AG09319 (cell line): ENCODE measurements at places on chromosomes 7 and 10.

DNA sequence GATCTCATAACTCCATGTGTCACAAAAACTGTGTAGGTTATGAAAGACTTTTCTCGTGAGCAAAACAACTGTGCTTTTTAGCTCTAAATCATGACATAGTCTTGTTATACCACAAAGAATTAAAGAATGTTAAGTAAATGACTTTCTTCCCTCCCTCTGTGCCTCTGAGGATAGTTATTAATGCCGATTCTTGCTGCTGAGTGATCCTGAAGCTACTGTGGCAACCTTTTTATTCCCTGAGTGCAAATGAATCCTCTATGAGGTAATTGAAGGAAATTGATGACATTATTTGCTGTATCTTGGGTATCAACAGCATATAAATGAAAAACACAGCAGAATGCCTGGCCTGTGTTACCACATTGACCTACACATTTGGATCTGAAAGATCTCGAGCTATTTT is 142.2 kb upstream of the HDAC9 start:
- DNase-seq: no peak

GRCh38 chr10:124911124-124912067 is 30.5 kb upstream of the ZRANB1 start:
- no peak for DNase-seq

- DNase-seq: no peak
These were observed 82.0 kb downstream of the ABLIM1 start for GRCh38 chr10:114576132-114576487.

DNA sequence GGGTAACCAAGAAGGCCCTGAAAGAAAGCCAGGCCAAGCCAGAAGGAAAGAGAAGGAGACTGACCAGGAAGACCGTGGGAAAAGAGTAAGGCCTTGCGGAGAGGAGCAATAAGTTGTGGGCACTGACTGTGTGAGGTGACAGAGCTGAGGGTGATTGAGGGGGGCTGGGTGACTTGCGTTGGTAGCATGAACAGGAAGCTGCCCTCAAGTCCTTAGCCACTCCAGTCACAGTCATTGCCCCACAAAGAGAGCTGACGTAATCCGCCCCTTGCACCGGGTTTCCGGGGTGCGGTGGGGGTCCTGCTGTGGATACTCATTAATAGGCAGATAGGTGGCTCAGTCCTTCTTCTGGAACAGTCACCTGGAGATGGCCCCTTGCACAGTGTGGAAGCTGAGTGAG is 16.1 kb upstream of the DMBT1 start:
- no peak for DNase-seq

DNA sequence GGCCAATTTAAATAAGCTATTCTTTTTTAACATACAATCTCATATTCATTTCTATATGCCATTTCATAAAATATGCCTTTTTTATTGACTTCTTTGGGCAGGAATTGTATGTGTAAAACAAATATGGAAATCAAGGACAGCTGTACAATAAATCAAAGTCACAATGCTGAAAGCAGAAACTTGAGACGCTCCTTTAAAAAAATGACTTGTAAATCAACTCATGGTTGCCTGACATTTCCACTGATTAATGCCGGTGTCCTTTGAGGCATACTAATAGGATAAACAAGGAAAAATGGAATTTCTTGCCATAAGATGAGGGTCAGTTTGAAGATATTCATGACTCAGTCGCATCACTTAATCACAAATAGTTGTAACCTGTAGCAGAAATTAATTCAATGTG is 247.4 kb upstream of the TEX47 start:
- no peak for DNase-seq

DNA sequence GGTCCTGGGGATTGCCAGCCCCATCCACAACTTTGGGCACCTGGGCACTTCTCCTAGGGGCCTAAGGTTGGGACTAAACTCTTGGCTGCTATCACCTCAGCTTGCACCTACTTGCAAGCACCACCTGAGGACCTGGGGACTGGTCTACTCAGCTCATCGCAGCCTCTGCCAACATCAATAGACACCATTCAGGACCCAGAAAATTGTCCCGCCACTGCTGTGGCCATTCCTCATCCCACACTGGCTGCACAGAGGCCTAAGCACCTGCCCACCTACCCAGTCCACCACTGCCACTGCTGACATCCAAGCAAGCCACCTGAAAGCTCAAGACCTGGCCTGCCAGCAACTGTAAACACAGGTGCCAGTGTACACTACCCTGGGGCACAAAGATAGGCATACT is 234.1 kb downstream of the STK31 start:
- DNase-seq: no peak

- no peak for DNase-seq
These were observed 332.1 kb upstream of the CELF2 start for GRCh38 chr10:10685566-10685965.

DNA sequence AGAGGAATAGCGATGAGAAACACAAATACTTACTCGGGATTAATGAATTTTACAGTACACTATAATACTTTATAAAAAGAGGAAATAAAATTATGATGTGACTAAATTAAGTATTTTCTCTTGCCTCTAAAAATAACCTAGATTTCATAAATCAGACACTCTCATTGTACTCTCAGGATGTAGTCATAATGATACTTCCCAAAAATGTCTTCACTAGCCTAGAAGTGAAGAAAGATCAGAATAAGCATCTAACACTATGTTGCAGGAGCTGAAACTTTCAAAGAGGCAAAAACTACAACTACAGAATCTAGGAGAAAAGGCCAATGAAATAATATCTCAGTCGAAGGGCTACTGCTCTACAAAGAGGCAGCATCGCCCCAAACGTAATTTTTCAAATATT is 49.4 kb downstream of the DNAJC1 start:
- no peak for DNase-seq

- DNase-seq: no peak
These were observed 8.5 kb upstream of the CSTF2T start for GRCh38 chr10:51707821-51708424.

- DNase-seq: no peak
These were observed 18.1 kb upstream of the TRIM8 start for GRCh38 chr10:102626026-102626685.

DNA sequence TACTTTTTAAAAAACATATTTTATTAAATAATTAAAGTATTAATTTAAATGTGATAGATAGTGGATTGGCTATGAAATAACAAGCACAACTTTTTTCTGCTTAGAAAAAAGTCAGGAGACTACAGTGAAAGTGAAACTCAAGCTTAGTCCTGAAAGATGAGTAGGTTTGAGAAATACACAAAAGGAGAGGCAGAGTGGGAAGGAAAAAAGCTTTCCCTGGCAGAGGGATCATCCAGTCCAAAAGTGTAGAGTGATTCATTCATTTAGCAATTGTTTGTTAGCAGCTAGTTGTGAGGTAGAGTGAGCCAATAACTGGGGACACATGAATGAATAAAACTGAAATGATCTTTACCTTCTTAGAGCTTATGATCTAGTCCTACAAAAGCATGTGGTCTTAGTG is 93.5 kb downstream of the FOXP2 start:
- no peak for DNase-seq

DNA sequence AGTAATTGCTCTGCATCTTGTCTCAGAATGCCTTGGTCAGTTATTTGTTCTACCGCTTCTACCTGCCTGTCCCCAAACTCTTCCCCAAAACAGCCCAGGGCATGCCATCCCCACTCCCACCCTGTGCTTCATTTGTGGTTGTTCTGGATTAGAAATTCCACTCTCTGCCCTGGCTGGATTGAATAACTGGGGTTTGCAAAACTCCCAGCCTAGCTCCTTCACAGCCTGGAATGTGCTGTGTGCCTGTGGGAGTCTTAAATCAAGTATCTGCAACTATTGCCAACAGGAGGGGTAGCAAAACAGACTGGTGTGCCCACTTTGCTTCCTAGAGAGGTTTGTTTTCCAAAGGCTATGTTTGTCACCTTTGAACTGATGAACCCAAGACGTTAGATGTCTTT is 24.2 kb downstream of the TSPAN15 start:
- no peak for DNase-seq

GRCh38 chr10:576130-576465 is 113.4 kb downstream of the DIP2C start:
- DNase-seq: no peak

DNA sequence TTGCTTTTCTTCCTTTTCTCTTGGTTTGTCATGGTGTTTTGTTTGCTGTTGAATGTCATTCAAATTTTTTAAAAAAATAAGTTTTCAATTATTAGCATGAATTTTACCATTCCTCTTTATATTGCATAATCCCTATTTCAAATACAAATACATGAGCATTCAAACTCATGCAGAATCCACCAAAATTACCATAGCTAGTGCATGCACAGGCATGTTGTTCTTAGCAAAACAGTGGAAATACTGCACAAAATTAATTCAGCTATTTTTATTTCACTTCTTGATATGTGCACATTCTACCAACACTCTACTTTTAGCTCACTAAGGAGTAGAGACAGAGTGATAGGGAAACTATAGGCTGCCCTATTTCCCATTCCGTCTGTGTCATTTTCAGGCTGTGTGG is 670.1 kb upstream of the LRRN3 start:
- DNase-seq: no peak

DNA sequence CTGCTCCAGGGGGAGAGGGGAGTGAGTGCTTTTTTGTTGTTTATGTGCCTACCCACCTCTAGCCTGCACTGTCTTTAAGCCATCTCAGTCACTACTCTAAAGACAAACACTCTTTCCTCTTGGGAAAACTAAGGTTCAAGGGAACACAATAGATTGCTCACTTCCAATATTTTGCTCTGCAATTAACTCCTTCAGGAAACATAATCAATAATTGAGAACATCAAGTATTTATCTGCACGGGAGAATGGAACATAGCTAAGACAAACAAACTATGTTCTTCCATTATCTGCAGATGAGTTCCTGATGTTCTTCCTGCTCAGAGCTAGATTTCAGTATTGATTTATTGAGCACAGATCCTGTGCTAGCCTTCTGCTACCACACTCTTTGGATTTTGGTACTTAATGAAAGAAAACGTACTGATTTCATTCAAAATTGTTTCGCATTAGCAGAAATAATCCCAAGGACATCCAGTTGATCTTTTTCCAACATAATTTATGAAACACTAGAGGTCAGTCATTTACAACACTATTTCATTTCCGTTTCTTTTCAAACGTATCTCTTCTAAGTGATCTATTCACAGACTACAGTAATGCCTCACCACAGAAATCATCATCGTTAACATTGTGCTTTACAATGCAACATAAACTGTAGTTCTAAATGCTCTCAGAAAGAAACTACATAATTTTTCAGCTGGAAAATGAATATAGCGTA is 8.3 kb downstream of the NEBL start:
- DNase-seq: no peak
